ENCODE measurements at places on chromosomes 3 and 15.

DNA sequence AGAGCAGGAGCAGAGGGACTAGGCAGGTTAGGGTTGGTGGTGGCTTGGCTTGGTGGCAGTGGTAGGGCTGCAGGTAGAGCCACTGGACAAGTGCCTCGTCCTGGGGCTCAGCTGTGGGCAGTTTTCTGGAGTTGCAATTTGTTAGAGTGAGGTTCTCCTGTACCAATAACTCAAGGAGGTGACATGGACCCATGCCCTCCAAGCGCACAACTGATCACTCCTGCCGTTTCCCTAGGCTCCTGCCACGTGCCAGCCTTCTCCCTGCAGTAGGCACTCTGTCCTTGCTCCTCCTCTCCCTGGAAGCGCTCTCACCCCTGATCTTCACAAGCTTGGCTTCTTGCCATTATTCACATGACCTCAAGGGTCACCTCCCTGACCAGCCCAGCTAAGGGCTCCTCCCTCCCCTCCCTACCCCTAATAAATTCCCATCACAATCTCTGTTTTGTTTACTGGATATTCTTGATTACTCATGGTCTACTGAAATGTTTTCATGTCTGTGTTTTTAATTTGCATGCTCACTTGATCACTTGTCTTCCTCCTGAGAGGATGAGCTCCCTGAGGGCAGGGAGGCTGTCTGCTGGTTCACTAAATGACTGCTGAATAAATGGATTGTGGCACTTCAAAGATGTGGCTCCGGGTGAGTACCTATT, 3.3 kb downstream of the WNT7A start:
- DNase-seq, result no peak

- no peak for DNase-seq
These were observed 804 bp upstream of the BRPF1 start for GRCh38 chr3:9730657-9731205.

GRCh38 chr15:50190166-50190570, 8.2 kb downstream of the SLC27A2 start:
- DNase-seq, result no peak

GRCh38 chr15:80637747-80638146, 57.4 kb upstream of the ABHD17C start:
- DNase-seq, result no peak

DNA sequence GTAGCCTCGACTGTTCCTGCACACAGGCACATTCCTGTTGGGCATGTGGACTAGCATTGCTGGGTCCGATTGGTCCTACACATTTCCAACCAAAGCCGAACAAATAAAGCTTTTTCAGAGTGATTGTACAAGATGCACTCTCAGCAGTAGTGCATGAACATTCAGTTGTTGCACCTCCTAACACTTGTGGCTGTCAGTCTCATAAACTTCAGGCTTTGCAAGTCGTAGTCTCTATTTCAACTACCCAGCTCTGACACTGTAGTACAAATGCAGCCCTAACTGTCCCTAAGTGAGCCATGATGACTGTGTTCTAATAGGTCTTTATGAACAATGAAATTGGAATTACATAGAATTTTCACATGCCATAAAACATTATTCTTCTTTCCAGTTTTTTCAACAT, 281.7 kb upstream of the ATP10A start:
- DNase-seq, result no peak

DNA sequence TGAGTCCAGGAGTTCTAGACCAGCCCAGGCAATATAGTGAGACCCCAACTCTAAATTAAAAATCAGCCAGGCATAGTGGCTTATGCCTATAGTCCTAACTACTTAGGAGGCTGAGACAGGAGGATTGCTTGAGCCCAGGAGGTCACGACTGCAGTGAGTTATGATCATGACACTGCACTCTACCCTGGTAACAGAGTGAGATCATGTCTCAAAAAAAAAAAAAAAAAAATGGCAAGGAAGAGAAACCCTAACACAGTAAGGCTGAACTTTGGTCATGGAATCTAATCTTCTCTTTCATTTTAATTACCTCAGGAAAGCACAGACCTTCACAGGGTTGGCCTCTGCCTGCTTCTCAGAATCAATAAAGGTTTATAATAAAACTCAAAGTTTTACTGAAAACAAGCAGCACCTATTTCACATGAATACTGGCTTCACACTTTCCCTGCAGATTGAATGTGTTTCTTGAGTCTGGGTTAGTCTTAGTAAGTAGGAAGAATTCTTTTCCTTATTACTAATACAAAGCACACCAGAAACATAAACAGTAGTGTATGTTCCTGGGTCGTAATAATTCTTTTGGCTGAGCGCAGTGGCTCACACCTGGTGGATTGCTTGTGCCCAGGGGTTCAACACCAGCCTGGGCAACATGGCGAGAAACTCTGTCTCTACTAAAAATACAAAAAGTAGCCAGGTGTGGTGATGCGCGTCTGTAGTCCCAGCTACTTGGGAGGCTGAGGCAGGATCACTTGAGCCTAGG, 11.6 kb upstream of the NR2C2 start:
- DNase-seq, result no peak

- DNase-seq, result no peak
These were observed 451.5 kb downstream of the FGF12 start for GRCh38 chr3:192275741-192276355.

DNA sequence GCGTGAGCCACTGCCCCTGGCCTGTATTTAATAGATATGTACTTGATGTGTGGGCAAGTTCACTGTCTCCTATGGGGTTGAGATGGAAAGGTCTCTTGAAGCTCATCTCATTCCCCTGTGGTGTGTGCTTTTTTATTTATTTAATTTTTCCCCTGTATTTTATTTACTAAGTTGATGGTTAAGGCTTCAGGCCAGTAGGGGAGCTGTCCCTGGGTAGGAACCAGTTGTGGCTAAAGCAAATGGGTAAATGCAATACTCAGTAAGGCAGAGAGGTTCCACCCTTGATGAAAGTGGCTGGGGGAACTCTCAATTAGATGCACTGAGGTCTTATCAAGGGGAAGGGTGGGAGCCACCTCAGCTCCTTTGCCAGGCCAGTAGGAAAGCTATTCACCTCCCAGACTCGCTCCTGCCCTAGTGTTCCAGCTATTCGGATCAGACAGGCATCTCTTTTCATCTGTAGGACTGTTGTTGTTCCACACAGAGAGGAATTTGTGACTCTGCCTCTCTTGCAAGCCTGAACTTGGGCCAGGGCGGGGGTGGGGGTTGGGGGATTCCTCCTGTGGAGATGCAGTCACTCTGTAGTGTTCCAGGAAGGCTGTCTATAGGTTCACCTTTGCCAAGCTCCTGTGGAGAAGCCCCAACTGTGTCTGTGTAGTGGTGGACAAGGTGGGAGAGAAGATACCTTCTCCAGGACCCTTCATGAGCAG, 26.1 kb downstream of the PCCB start:
- no peak for DNase-seq

DNA sequence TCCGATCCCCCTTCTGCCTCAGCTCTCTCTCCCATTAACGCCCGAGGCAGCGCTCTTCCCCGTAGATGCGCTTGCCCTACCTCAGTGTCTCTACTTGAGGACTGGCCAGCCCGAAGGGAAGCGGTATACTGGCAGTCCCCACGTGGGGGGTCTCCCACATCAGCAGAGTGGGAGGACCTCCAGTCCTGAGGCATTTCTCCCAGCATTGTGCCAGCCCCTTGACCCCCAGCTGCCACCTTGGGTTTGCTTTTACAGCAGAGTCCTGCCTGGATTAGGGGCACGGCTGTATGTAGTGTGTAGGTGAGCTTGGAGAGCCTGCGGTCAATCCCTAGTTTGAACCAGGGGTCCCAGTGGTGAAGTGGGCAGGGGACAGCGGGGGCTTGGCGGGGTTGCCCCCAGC, 767 bp downstream of the SEMA3F start:
- no peak for DNase-seq

DNA sequence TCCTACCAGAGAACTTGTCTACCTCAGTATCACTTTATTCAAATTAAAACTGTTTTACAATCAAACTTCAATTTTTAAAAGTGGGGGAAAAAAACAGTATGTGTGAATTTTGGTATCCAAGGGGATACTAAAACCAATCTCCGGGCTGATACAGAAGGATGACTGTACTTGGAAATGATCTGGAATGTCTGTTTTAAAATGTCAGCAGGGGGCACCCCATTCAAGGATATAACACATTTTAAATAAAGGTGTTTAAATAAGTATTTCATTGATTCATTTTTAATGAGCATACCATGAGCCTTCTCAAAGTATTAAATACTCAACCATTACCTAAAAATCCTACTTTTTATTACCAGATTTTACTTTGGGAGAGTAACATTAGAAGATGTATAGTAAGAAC, 67.9 kb downstream of the ULK4 start:
- peak; percentile 3 for DNase-seq

GRCh38 chr3:85258819-85259218, 300.0 kb downstream of the CADM2 start:
- DNase-seq, result no peak

GRCh38 chr3:185912512-185912911, 25.3 kb downstream of the TRA2B start:
- DNase-seq, result no peak

GRCh38 chr3:9903238-9903624, 583 bp downstream of the IL17RE start:
- DNase-seq, result no peak

DNA sequence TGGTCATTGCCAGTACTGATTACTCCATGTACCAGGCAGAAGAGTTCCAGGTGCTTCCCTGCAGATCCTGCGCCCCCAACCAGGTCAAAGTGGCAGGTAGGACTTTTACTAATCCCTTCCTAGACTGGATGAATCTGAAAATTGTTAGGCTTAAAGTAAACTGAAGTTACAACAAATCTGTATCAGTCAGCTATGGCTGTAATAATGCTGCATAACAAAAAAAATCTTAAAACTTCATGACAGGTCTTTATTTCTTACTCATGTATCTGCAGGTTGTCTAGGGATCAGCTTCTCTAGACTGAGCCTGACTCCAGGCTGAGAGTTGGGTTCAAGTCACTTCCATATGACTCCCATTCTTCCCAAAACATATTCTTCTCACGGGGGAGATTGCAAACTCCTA, 93.7 kb downstream of the MESD start:
- no peak for DNase-seq

GRCh38 chr3:15384510-15385237, 42.7 kb downstream of the METTL6 start:
- DNase-seq, result no peak

DNA sequence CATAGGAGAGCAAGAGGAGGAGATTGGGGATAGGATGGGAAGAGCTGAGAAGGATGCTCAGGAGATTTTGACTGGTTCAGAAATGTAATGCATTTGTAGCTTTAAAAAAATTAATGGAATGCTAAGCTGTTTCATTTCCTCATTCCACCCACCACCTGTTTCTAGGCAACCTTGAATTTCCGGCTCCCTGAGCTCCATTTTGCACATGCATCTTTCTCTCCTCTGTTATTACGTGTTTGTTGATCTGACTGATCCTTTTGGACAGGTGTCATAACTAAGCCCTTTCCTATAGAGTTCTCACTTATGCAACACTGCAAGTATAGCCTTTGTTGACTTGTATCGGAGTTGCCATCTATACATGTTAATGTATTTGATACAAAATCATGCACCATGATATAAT, 4.3 kb downstream of the TMPRSS7 start:
- no peak for DNase-seq

- DNase-seq, result no peak
These were observed 22.8 kb upstream of the GOLM2 start for GRCh38 chr15:44265757-44266156.

- DNase-seq, result no peak
These were observed 142.8 kb upstream of the PLSCR5 start for GRCh38 chr3:146747928-146748327.

DNA sequence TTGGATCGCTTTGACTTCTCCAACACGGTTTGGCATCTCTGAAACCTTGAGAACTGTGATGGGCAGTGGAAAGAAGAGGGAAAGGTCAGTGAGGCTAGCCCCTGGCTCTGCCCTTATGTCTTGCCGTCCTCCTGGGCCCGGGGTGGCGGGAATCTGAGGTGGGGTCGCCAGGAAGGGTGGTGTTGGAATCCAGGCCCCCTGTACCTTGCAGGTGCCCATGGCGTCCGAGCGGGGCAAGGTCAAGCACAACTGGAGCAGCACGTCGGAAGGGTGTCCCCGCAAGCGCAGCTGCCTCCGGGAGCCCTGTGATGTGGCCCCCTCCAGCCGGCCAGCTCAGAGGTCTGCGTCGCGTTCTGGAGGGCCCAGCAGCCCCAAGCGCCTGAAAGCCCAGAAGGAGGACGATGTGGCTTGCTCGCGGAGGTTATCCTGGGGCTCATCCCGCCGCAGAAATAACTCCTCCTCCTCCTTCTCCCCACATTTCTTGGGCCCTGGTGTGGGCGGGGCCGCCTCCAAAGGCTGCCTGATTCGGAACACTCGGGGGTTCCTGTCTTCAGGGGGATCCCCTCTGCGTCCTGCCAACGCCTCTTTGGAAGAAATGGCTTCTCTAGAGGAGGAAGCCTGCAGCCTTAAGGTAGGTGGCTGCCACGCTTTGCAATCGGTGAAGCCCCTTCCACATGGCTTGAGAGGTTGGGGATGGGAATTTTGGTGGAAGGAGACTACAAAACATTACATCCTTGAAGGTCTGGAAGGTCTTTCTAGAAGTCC, 907 bp downstream of the TATDN2 start:
- peak; percentile 38 for DNase-seq

- no peak for DNase-seq
These were observed 5.5 kb downstream of the SHOX2 start for GRCh38 chr3:158100681-158101080.

GRCh38 chr3:70189884-70190473, 122.5 kb downstream of the MDFIC2 start:
- DNase-seq, result no peak

GRCh38 chr15:85164841-85165466, 183.3 kb downstream of the PDE8A start:
- DNase-seq, result no peak

GRCh38 chr3:182384221-182384620, 409.1 kb upstream of the ATP11B start:
- DNase-seq, result no peak

GRCh38 chr3:14792691-14793121, 26.1 kb upstream of the FGD5 start:
- DNase-seq, result no peak

GRCh38 chr3:186783731-186784515, 546 bp downstream of the EIF4A2 start:
- DNase-seq, result peak; percentile 53

DNA sequence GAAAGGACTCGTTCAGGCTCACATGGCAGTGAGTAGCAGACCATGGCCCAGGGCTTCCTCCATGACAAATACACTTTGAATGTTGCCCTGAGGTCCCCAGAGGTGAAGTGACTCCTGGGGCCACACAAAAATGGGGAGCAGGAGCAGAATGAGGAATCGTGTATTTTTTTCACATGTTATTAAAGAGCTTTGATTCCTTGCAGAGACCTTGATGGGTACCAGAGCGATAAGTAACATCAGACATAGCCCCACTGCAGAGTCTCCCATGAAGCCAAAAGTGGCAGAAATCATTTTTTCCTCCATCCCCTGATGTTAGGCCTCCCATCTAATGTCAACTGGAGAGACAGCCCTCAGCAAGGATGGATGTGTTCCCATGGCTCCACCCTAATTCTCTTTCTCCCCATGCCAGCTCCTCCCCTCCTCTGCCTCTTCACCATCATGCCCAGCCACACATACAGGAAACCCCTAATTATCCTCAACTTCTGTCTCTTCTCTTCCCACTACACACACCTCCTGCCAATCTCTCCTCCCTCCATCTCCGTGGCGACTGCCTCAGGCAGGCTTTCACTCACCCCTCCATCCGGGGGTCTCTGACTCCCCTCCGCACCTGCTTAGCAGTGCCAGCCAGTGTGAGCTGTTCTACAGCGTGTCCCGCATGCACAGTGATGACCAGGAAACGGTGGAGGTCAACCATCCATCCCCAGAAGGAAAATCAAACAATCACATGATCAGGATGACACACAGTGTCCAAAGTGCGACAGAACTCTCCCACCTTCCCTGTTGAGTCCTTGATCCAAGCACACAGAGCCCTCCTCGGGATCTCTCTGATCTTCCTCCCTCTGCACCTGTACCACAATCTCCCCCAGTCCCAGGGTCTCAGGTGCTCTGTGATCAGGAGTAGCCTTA, 7.1 kb upstream of the SSUH2 start:
- no peak for DNase-seq
